ENCODE measurements at places on chromosomes 6 and 20.

- DNase-seq = peak; percentile 91
Measured at GRCh38 chr20:4898282-4899244, 102.7 kb downstream of the SLC23A2 start.

GRCh38 chr20:14838663-14839628 lies 501.5 kb upstream of the FLRT3 start:
- DNase-seq = no peak

GRCh38 chr20:15236812-15237211 lies 899.4 kb upstream of the FLRT3 start:
- peak; percentile 64 for DNase-seq

GRCh38 chr6:72636215-72636614 lies 14.4 kb downstream of the KCNQ5 start:
- DNase-seq = no peak

- peak; percentile 58 for DNase-seq
Measured at GRCh38 chr6:7144872-7145584, 37.3 kb downstream of the RREB1 start.

DNA sequence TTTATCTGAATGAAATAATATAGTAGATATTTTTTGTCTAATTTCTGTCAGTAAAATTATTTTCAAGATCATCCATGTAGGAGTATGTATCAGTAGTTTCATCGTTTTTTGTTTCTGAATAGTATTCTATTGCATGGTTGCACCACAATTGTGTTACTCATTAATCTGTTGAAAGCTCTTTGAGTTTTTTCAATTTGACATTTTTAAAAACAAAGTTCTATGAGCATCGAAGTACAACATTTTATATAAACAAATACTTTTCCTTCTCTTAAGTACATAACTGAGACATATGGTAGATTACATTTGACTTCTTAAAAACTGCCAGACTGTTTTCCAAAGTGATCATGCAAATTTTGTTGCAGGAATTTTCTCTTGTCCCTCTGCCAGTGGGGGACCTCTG lies 1113.1 kb upstream of the CITED2 start:
- DNase-seq = no peak

GRCh38 chr6:51152594-51152993 lies 333.9 kb downstream of the TFAP2B start:
- DNase-seq = no peak

- DNase-seq = peak; percentile 72
Measured at GRCh38 chr20:19860737-19861136, 102.7 kb downstream of the RIN2 start.

- DNase-seq = no peak
Measured at GRCh38 chr20:59895908-59896307, 37.5 kb downstream of the SYCP2 start.

GRCh38 chr20:37725165-37725564 lies 31.3 kb downstream of the CTNNBL1 start:
- DNase-seq = no peak

DNA sequence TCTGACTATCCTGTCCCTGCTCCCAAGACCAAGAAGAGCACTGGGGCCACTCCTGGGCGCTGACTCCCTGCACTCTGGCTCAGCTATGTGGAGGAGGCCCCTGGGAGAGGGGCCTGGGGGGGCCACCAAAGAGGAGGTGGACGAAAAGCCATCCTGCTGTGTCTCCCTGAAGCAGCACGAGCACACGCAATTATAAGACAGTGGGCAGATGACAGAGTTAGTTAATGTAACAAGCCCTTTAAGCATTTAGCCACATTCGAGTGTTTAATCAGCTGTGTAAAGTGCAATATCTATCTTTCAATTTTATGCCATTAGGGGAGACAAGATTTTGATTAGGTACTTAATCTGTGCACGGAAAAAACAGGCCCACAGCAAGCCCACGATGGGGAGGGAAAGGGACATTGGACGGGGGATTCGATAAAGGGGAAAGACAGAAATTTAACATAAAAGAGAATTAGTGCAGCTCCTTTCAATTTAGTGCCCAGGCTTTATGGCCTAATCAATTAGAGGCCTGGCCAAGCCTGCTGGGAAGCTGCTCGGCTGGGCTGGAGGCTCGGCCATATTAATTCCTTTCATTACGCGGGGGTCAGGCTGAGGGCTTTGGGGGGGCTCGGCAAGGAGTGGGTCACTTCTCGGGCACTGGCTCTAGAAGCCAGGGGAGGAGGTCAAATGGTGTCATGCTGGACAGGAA lies 286.2 kb downstream of the DHX35 start:
- no peak for DNase-seq

DNA sequence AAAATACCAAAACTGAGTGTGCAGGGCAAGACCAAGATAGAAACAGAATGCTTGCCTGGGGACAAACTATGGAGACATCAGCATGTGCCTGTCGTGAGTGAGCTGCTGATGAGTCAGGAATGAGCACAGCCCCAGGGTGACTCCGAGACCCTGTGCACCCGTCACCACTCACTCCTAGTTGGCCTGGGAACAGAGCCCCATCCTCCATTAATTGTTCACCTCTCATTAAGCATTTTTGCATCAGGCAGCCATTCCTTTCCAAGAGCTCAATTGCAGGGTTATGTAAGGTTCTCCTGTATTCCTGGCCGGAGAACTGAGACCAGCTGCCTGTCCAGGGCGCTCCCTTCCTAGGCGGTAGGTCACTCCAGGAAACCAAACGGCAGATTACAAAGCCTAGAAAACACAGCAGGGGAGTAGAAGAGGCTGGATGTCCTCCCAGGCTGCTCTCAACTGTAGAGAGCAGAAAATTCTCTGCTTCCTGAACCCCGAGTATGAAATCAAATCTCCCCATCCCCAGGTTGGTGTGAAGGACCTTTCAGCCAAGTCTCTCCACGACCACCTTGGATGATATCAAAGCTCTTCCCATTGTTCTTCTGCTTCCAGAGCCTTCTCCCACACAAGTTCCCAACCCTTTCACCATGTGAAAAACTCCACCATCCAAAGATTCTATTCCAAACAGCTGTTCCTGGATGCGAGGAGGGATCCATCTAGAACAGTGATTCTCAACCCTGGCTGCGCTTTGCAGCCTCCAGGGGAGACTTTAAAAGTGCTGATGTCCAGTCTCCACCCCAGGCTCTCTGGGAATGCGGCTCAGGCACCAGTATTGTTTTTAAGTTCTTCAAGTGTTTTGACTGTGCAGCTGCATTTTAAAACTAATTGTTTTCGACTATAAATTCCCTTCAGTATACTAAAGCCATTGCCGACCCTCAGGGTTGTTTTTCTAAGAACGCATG lies 532.6 kb upstream of the JARID2 start:
- DNase-seq = peak; percentile 84

DNA sequence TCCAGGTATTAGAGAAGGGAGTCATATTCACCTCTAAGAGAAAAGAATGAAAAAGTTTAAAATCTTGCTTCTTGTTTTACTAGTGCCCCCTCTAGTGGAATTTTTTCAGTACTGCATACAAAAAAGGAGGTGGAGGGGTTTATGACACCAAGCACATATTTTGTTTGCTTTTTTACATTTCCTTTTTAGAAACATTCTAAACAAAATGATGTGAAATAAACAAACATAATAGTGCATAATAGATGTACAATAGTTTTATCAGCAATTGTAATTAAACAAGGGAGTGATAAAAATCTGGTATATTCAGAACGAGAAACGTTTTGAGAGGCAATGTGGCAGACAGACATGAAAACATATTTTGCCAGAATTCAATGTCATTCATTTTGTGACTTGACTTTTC lies 111.0 kb upstream of the TFAP2D start:
- peak; percentile 48 for DNase-seq

- DNase-seq = peak; percentile 59
Measured at GRCh38 chr6:1424306-1424927, 35.0 kb downstream of the FOXF2 start.

- DNase-seq = peak; percentile 63
Measured at GRCh38 chr6:121549736-121550135, 114.3 kb downstream of the GJA1 start.

DNA sequence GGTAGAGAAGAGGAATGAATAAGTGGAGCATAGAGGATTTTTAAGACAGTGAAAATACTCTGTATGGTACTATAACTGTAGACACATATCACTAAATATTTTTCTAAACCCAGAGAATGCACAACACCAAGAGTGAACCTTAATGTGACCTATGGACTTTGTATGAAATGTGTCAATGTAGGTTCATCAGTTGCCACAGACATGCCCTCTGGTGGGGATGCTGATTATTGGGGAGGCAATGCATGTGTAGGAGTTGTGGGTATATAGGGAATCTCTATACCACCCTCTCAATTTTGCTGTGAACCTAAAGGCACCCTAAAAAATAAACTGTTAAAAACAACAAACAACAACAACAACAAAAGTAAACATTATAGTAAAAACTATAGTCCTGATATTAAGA lies 293.7 kb downstream of the RNF144B start:
- no peak for DNase-seq

All from kidney tubule cell (primary cell).